ENCODE measurements at places on chromosomes 13 and 19.

- peak; percentile 12 for DNase-seq
Observed at GRCh38 chr19:55283548-55284377, at the start of gene BRSK1. TSS of gene BRSK1 (plus strand) at chr19:55283997. CDS start at chr19:55284443, 446 bp downstream.

DNA sequence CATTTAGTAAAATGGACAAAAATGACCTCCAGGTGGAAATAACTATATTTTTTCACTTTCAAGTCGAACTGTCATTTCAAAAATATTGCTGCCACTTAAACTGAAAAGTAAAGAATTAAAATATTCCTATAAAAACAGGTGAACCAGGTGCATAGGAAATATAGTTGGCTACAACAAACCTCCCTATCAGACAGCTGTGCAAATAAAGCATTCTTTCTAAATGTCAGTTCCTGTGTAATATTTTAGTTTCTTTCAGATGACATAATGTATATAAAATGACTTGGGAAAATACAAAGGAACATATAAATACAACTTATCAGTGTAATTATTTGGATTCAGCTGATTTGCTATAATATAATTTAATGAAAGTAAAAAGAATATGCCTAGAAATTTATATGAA is 403.5 kb upstream of the GPC6 start:
- peak; percentile 83 for DNase-seq

DNA sequence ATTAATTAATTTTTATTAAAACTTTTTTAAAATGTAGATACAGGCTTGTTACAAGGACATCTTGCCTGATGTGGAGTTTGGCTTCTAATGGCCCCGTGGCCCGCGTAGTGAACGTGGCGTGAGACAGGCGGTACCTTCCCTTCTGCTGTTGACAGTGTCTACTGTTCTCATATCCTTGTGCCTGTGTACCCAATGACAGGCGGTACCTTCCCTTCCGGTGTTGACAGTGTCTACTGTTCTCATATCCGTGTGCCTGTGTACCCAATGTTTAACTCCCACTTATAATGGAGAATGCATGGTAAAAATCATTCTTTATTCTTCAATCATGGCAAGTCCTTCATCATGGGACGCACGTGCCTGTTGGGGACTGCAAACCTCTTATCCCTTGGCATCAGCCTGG is 79.1 kb upstream of the ZNF835 start:
- no peak for DNase-seq

DNA sequence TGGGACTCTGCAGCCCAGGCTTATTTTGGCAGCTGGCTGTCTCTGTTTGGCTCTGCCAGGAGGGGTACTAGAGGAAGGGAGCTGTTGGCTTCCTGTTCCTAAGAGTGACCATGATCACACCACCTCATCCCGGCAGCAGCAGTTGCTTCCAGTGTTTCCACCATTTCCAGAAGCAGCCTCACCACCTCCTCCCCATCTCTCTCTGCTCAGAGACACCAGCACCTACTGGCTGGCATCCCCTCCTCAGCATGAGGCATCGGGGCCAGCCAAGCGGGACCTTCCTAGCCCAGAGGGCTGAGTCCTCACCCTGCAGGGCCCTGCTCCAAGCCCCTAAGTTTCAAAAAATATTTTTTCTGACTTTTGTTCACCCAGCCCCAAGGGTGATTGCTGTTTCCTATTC is 59.0 kb downstream of the NUFIP1 start:
- no peak for DNase-seq

- DNase-seq, result no peak
Observed at GRCh38 chr19:32876919-32877285, 7.3 kb upstream of the SLC7A9 start.

- no peak for DNase-seq
Observed at GRCh38 chr19:4844348-4845179, 13.1 kb upstream of the TICAM1 start.

DNA sequence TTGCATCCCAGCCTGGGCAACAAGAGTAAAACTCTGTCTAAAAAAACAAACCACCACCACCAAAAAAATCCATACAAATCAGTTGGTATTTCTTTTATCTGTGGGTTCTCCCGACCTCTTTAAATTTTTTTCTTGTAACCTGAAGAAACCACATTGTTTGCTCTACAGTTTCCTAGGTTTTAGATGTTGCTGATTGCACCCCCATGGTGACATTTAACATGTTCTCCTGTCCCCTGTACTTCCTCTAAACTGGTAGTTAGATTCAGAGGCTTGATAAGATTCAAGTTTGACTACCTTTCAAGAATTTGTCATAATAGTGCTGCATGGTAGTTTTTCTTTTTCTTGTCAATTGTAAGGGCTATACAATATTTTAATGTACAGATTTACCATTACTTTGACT is 24.0 kb downstream of the ALG5 start:
- DNase-seq, result no peak

GRCh38 chr19:55086730-55087541 is 11.3 kb downstream of the EPS8L1 start:
- no peak for DNase-seq

DNA sequence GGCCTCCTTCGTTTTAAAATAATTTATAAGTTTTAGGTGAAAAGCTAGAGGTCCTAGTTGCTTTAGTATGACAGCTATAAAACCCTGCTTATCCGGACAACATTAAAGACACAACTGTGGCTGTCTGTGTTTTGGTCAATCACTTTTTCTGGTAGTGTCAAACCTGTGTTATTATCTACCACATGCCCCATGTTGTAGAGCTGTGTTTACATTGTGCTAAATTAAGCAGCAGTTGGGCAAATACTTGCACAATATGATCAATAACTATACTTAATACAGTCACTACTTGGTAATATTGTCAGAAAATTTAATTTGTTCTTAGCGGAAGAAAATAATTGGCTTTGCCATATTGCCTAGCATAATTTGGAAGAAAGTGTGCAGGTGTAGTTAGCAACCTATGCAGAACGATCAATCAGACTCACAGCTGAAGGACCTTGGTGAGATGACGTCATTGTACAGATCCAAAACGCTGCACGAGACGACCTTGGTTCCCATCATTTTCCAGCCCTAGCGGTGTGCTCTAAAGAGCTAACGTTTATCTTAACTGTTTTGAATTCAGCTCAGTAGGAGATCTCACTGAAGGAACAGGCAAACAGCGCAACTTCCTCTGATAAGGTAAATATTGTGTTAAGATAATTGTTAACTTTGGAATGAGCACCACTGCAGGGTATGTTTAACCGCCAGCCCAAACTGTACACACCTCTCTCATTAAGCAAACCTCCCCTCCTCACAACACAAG is 476.6 kb downstream of the IRS2 start:
- DNase-seq, result peak; percentile 93

GRCh38 chr19:12198136-12198535 is 35.2 kb downstream of the ZNF136 start:
- no peak for DNase-seq

DNA sequence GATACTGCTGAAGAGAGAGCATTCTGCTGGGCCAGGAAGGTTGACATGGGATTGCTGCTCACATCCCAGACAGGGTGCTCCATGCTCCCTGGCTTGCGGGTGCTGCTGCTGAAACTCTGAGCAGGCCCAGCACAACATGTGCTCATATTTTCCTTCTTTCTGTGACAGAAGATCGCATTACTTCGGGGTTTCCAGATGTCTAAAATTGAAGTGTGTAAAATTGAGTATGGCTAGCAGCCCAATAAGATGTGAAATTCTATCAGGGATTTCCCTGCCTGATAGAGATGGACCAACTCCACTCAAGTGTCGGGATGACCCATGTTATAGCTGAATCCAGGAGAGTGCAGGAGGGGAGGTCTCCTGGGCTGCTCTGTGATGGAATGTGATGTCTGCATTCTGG is 55.6 kb upstream of the KL start:
- DNase-seq, result no peak

GRCh38 chr19:7605490-7606222 is 10.0 kb downstream of the CAMSAP3 start:
- DNase-seq, result no peak

- DNase-seq, result no peak
Observed at GRCh38 chr13:83549671-83550070, 332.6 kb downstream of the SLITRK1 start.

GRCh38 chr19:51075998-51076397 is 6.7 kb downstream of the KLK14 start:
- DNase-seq, result no peak

- no peak for DNase-seq
Observed at GRCh38 chr13:94119360-94119936, 360.0 kb downstream of the DCT start.

DNA sequence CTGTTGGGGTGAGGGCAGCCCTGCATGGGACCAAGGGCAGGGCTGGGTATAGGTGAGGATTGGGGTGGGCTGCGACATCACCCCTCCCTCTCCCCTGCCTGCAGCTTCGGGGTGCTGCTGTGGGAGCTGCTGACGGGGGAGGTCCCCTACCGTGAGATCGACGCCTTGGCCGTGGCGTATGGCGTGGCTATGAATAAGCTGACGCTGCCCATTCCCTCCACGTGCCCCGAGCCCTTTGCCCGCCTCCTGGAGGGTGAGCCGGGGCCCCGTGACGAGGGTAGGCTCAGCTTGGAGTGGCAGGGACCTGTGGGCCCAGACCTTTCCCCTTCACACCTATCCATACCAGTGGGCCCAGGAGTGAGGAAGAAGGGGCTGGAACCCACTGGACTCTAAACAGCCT is 13.2 kb downstream of the MAP3K10 start:
- no peak for DNase-seq

- DNase-seq, result no peak
Observed at GRCh38 chr13:110531100-110531499, 30.4 kb downstream of the RAB20 start.

GRCh38 chr19:12450844-12451243 is 10.0 kb upstream of the ZNF443 start:
- DNase-seq, result no peak

DNA sequence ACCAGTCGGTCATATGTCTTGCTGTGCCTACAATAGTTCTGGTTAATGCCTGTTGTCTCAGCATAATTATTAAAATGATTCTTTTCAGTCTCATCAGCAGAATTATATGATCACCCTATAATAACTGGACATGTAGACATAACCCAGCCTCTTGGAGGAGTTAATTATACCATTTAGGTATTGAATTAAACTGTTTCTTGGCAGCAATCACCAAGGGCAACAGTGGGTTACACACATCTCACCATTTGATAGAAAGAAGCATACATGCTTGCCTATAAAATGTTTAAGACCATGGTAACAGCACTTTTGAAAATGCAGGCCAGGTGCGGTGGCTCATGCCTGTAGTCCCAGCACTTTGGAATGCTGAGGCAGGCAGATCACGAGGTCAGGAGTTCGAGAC is 184.6 kb downstream of the RGCC start:
- peak; percentile 45 for DNase-seq

DNA sequence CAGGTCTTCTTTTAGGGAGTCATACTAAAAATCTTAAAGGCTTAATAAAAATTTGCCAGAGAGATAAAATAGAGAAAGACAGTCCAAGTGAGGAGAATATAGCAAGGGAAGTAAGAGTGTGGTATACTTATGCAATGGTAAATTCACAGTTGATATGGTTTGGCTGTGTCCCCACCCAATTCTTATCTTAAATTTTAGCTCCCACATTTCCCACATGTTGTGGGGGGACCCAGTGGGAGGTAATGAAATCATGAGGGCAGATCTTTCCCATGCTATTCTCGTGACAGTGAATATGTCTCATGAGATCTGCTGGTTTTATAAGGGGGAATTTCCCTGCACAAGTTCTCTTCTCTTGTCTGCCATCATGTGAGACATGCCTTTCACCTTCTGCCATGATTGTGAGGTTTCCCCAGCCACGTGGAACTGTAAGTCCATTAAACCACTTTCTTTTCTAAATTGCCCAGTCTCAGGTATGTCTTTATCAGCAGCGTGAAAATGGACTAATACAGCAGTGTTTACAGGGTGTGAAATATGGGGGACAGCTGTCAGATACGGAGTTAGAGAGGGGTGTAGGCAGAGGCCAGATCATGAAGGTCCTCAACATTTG is 115.4 kb downstream of the UGGT2 start:
- DNase-seq, result no peak

DNA sequence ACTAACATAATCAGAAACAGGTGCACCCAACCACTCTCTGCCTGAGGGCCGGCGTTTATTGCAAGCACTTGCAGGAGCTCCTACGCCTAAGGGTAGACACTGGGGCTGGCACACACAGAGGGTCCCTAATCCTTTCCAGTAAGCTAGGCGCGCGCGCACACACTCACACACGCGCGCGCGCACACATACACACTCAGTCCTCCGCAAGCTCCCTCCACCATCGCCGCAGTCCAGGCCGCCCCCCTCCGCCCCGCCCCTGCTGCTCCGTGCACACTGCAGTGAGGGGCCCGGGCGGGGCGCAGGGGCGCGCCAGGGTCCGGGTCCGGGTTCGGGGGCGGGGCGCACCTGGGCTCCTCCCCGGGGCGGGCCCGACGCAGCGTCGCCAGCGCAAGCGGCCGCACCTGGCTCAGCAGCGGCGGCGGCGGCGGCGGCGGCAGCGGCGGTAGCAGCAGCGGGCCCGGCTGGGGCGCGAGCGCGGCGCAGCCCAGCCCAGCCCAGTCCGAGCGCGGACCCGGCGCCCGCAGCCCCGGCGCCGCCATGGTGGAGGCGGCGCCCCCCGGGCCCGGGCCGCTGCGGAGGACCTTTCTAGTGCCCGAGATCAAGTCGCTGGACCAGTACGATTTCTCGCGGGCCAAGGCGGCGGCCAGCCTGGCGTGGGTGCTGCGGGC is at the start of gene CAMSAP3:
CAMSAP3 (plus strand) TSS at position 398 of the 668 bp plus-strand sequence; CDS start at position 538, 140 bp downstream.
- DNase-seq, result peak; percentile 6

- no peak for DNase-seq
Observed at GRCh38 chr19:11377237-11377636, 2.8 kb downstream of the SWSAP1 start.

- no peak for DNase-seq
Observed at GRCh38 chr19:3135961-3136683, at the start of gene GNA15. TSS of gene GNA15 (plus strand) at chr19:3136033. CDS start at chr19:3136451, 418 bp downstream.

DNA sequence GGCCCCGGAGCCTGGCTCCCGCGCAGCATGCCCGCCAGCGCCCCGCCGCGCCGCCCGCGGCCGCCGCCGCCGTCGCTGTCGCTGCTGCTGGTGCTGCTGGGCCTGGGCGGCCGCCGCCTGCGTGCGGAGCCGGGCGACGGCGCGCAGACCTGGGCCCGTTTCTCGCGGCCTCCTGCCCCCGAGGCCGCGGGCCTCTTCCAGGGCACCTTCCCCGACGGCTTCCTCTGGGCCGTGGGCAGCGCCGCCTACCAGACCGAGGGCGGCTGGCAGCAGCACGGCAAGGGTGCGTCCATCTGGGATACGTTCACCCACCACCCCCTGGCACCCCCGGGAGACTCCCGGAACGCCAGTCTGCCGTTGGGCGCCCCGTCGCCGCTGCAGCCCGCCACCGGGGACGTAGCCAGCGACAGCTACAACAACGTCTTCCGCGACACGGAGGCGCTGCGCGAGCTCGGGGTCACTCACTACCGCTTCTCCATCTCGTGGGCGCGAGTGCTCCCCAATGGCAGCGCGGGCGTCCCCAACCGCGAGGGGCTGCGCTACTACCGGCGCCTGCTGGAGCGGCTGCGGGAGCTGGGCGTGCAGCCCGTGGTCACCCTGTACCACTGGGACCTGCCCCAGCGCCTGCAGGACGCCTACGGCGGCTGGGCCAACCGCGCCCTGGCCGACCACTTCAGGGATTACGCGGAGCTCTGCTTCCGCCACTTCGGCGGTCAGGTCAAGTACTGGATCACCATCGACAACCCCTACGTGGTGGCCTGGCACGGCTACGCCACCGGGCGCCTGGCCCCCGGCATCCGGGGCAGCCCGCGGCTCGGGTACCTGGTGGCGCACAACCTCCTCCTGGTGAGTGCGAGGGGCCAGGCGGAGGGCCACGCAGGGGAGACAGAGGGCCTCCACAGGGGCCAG is at the start of gene KL:
KL (plus strand) TSS at position 10 of the 909 bp plus-strand sequence; CDS start at position 28, 18 bp downstream.
- DNase-seq, result no peak
